ENCODE measurements at places on chromosomes 1 and 21. TPM values are rescaled to one million over a fixed set of nuclear protein-coding genes. Genes with fewer than 3 reads are reported as not detected.

Gene HTR1D
- total RNA-seq, result 0.42 TPM

Gene RXFP4
- 0.14 TPM for total RNA-seq

Gene CPTP
- total RNA-seq, result 14.0 TPM

Gene OR6F1
- total RNA-seq, result not detected

Gene TCEA3
- total RNA-seq, result 1.1 TPM

Gene C1QTNF12
- not detected for total RNA-seq

Gene HJV
- total RNA-seq, result not detected

Gene ZNF692
- total RNA-seq, result 8.6 TPM

Gene ETNK2
- 13.5 TPM for total RNA-seq

Gene ALG14
- 2.8 TPM for total RNA-seq

Gene PKP1
- total RNA-seq, result under 0.01 TPM

Gene HSD3B1
- not detected for total RNA-seq

Measured in pulmonary artery endothelial cell (primary cell).